ENCODE measurements at places on chromosomes 4 and X. TPM values are rescaled to one million over a fixed set of nuclear protein-coding genes. Genes with fewer than 3 reads are reported as not detected.

MAGED4 gene
- 45.2 TPM for total RNA-seq

CITED1 gene
- total RNA-seq: not detected

SPANXA2 gene
- 0.28 TPM for total RNA-seq

SPIN2A gene
- total RNA-seq: 0.57 TPM

PHOX2B gene
- total RNA-seq: not detected

SRPX2 gene
- total RNA-seq: 29.2 TPM

RBM46 gene
- total RNA-seq: 0.09 TPM

ANK2 gene
- 45.4 TPM for total RNA-seq

ARMCX1 gene
- 49.4 TPM for total RNA-seq

EGFL6 gene
- 1.00 TPM for total RNA-seq

KLKB1 gene
- not detected for total RNA-seq

VGLL1 gene
- total RNA-seq: not detected

CORIN gene
- total RNA-seq: 0.09 TPM

MAGEE1 gene
- total RNA-seq: 1.1 TPM

NPNT gene
- 0.09 TPM for total RNA-seq

MSX1 gene
- total RNA-seq: 7.8 TPM
